Stimulated activated CD8-positive, alpha-beta memory T cell treated with anti-CD3 and anti-CD28 coated beads, Interleukin-7, amount 100 ng/mL, for 24 hours (primary cell): ENCODE measurements at places on chromosomes 2 and 18.

DNA sequence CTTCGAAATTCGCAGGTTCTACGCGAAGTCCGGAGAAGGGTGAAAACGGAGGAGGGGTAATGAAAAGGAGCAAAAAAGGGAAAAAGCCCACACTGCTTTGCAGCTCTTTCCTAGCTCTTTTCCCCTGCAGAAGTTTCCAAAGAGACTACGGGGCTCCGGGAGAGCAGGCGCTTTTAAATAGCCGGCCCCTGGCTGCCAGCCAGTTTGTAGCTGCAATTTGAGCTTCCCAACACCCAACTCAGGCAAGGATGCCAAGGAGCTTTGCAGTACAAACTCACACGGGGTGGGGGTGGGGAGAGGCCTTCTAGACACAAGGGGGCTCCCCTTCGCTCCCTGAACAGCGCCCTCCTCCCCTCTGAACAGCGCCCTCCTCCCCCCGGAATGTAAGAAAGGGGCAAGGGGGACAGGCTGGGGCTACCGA lies at the start of gene IGFBP5:
Gene IGFBP5 (minus strand): TSS at position 149 of the 421 bp plus-strand sequence. CDS start 774 bp downstream, outside the sequence.
- DNase-seq, result no peak

GRCh38 chr2:211748339-211748738 lies 790.3 kb downstream of the ERBB4 start:
- DNase-seq, result no peak

DNA sequence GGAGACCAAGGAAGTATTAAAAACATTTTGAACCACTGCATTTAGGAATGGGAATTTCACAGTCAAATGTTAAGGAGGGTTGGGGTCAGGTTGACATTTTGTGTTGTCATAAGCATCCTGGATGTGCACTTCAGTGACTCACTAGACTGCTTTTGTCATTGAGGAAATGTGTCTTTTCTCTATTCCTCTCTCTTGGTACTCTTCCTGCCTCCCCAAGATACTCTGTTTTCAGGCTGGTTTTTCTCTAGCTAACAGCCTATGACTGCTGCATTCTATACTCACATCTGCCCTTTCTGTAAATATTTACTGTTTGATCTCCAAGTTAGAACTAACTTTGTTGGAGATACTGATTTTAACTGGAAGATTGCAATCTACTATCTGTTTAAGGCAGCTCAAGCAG lies 23.4 kb downstream of the XRCC5 start:
- DNase-seq, result no peak

DNA sequence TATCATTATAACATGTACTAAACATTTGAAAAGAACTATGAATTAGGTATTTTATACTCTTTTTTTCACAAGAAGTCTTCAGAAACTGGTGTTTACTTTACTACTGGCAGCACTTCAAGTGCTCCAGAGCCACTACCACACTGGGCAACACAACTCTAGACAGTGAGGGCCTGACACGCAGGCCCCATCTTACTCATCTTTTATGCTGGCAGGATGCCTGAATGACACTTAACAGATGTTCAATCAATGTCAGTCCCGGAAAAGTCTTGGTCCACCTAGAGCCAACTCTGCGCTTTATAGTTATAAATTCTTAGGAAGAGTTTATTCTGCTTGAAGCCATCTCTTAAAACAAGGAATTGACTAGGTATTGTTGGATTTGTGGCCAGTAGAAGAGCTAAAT lies 8.7 kb upstream of the WIPF1 start:
- no peak for DNase-seq

- no peak for DNase-seq
Observed at GRCh38 chr2:72989770-72990556, 72.6 kb downstream of the EMX1 start.

GRCh38 chr18:4758980-4759379 lies 303.9 kb upstream of the DLGAP1 start:
- no peak for DNase-seq

DNA sequence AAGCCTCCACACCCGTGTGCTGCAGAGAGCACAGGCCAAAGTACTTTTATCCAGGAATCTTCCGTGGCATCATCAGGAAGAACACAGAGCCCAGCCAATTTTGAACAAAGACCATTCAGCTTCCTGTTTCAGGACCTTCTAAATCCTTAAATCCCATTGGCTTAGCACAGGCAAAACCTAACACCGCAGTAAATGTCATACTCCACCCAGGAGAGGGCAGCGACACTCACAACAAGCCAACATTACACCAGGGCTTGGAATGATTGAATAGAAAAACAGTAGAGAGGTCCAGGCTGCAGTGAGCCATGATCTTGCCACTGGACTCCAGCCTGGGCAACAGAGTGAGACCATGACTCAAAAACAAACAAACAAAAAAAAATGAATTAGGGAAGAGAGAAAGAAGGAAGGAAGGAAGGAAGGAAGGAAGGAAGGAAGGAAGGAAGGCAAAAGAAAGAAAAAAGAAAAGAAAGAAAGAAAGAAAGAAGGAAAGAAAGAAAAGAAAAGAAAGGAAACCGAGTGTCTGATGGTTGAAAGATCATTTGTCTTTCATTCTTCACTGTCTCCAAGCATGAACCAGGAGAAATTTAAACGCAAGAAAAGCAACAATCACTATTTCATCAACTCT lies 144.6 kb upstream of the SATB2 start:
- DNase-seq, result no peak

DNA sequence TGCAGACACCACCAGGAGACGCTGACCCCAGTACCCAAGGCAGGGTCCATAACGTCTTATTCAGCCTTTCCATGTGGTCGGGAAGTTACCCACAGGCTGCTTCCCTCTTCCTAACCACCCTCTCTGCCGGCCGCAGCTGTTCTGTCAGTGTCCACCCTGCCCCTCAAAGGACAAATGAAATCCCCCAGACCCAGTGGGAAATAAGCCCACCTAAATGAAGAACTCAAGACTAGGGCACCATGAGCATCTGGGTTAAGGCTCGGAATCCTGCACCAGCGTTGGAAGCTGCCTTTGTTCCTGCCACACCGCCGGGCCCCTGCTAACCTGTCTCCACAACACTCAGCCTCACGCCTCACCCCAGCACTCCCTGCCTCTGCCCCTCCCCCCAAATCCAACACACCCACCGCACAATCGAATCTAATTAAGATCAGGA lies 21.7 kb downstream of the BCL11A start:
- DNase-seq, result no peak

GRCh38 chr2:82839036-82839435 lies 1620.0 kb downstream of the SUCLG1 start:
- DNase-seq, result no peak

- DNase-seq, result no peak
Observed at GRCh38 chr2:208937521-208937920, 486.3 kb upstream of the MAP2 start.

- DNase-seq, result no peak
Observed at GRCh38 chr18:27075828-27076227, 109.3 kb downstream of the CHST9 start.

- no peak for DNase-seq
Observed at GRCh38 chr2:8049851-8050571, 631.8 kb upstream of the ID2 start.

GRCh38 chr2:133821107-133821760 lies 253.0 kb upstream of the NCKAP5 start:
- no peak for DNase-seq

- DNase-seq, result no peak
Observed at GRCh38 chr18:67281746-67282145, 234.8 kb downstream of the DSEL start.

DNA sequence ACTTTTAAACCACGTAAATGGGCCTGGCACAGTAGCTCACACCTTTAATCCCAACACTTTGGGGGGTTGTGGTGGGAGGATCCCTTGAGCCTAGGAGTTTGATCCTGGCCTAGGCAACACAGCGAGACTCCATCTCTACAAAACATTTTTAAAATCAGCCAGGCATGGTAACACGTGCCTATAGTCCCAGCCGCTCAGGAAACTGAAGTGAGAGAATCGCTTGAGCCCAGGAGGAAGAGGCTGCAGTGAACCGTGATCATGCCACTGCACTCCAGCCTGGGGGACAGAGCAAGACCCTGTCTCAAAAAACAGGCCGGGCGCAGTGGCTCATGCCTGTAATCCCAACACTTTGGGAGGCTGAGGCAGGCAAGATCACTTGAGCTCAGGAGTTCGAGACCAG lies 12.2 kb downstream of the ROCK1 start:
- no peak for DNase-seq

- no peak for DNase-seq
Observed at GRCh38 chr2:178412047-178412446, 38.9 kb downstream of the PRKRA start.

- no peak for DNase-seq
Observed at GRCh38 chr2:38467768-38468455, 90.8 kb upstream of the ATL2 start.

- no peak for DNase-seq
Observed at GRCh38 chr2:107772353-107772752, 54.3 kb upstream of the RGPD4 start.

DNA sequence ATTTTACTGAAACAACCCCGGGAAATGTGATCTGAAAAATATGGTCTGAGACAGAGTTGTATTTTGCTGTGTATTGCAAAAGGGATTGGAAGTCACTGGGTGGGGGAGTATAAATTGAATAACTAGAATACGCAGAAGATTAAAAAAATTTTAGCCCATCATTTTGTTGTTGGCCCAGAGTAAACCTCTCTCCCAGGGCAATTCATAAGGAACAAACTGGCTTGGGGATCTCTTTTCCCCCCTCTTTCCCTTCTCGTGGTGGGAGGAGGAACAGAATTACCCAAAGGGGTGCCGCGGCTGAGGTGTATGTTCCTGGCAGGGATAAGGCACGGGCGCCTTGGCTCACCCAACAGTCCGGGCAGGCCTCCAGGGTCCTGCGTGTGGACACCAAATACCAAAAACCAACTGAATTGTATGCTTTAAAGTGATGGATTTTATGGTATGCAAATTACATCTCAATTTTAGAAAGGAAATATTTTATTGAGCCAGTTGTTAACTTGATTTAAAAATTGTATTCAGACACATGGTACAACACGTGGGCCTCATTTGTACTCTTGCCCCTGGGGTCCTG lies 121.2 kb upstream of the SPRED2 start:
- no peak for DNase-seq

DNA sequence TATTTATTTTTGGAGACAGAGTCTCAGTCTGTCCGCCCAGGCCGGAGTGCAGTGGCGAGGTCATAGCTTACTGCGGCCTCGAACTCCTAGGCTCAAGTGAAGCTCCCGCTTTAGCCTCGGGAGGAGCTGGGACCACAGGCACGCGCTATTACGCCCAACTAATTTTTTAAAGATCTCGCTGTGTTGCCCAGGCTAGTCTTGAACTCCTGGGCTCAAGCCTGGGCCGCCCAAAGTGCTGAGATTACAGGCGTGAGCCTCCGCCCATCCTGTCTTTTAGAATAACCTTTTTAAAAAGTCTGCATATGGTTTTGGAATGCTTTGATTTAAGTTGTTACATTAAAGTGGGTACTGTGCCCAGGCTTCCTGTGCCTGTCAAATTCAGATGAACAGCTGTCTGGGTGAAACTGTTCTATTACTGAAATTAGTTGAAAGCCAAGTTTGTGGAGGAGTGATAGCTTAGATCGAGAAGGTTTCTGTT lies 944 bp downstream of the RAB3GAP1 start:
- no peak for DNase-seq

- no peak for DNase-seq
Observed at GRCh38 chr2:205405752-205406151, 276.5 kb upstream of the NRP2 start.

DNA sequence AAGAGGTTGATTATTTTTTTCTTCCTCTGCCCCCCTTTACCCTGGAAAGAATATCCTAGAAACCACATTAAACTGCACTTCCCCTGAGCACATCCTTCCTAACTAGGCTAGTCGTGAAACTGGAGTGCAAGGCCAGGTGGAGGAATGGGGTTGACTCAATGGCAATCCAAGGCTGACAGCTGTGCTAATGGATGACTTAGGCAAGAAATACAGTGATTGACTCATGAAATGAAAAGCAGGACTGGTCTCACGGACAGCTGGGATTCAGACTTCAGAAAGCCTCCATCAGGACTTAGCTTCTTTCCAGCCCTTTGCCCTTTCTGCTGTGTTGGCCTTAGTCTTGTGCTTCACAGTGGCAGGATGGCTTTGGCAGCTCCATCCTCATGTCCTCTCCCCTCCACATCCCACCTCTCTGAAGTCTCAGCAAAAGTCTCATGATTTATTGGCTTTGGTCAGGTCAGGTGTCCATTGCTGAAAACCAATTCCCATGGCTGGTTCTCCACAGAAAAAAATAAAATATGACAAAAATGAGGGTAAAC lies 33.8 kb downstream of the INSIG2 start:
- no peak for DNase-seq

- DNase-seq, result no peak
Observed at GRCh38 chr2:23069156-23069555, 315.8 kb upstream of the KLHL29 start.

DNA sequence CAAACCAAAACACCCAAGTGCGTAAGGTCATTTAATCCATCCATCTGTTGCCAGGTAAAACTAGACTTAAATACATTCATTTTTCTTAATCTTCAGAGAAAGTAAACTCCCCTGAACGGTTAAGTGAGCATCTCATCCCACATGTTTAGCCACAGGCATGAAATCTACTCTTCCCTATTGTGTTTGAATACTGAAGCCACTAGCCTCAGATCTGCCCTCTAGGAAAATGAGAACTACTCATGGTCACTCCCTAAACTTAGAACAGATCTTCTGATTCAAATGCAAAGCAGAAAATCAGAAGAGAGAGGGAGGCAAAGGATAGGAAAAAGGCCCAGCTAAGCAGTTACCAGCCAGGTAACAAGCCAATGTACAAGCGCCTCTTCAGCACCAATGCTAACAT lies 7.1 kb downstream of the TMEM247 start:
- DNase-seq, result no peak

GRCh38 chr2:7011356-7012083 lies 94.3 kb downstream of the RNF144A start:
- no peak for DNase-seq

DNA sequence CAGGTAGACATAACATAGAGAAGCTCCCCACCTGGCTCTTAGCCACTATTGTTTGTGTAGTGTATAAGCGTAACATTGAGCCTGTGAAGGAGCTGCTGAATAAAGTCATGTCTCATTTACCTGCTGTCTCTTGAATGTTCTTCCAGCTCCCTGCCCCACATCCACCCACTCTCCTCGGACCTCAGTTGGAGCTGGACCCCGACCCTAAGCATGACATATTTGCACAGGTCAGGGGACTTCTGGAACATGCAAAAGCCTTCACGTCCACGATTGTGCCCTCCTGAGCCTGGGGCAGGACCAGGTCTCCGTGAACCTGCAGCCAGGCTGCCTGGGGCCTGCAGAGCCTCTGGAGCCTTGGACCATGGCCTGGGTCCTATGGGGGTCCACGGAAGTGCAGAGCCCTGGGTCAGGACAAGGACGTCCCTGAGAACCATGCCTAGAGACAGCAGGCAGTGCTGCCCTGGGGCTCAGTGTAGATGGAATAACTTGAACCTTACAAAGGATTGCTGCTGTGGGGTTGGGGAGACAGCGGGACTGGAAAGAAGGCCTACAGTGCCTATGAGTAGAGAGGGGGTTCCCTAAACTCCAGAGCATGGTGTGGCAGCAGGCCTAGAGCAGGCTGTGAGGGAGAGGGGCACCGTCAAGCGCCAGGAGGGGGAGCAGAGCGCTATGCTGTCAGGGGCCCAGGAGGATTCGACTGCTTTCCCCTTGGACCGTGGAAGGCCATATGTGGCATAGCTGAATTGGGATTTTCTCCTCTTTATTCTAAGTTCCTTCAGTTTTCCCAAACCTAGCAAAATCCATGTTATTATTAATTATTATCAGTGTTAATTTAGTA lies 99.9 kb upstream of the ZNF236 start:
- DNase-seq, result no peak
